Thyroid gland (tissue), 4 donors: ENCODE measurements at places on chromosomes 3 and 15. TPM values are rescaled to one million over a fixed set of nuclear protein-coding genes. Genes with fewer than 3 reads are reported as not detected.

Gene COL6A5
- not detected for total RNA-seq

Gene FRMD5
- 0.67 TPM for total RNA-seq

DNA sequence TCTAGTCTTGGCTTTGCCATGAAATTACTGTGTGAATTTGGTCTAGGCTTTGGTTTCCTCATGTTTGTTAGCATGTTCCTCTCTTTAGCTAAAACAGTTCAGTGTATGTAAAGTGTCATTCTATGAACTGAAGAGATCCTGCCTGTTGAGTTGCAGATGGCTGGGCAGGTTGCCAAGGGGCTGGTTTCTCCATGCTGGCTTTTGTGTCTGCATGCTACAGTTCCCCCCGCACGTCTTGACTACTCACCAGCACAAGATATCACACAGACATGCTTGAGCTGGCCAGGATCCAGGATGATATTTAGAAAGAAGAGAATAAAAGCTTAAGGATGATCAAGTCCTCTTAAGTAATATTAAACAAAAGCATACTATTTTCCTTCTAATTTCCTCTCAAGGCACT, 90.2 kb downstream of the CERS3 start:
- DNase-seq = peak; percentile 79
- no peaks in the 10 kb centered on the region for H3K27me3 ChIP-seq
- no peaks in the 10 kb centered on the region for H3K4me1 ChIP-seq

- no peak for DNase-seq
- no peak overlapping the region for H3K4me3 ChIP-seq
- no peaks in the 10 kb centered on the region for H3K27me3 ChIP-seq
- H3K36me3 ChIP-seq = no peaks in the 10 kb centered on the region
- no peak overlapping the region for H3K27ac ChIP-seq
Measured at GRCh38 chr15:68080783-68081182, 26.7 kb downstream of the PIAS1 start.

- no peaks in the 10 kb centered on the region for H3K27me3 ChIP-seq
- H3K36me3 ChIP-seq = no peaks in the 10 kb centered on the region
- H3K27ac ChIP-seq = no peak overlapping the region
- H3K4me1 ChIP-seq = peaks cover 25% of the 10 kb centered on the region
Measured at GRCh38 chr15:47411733-47412132, 305.6 kb upstream of the SEMA6D start.

DNA sequence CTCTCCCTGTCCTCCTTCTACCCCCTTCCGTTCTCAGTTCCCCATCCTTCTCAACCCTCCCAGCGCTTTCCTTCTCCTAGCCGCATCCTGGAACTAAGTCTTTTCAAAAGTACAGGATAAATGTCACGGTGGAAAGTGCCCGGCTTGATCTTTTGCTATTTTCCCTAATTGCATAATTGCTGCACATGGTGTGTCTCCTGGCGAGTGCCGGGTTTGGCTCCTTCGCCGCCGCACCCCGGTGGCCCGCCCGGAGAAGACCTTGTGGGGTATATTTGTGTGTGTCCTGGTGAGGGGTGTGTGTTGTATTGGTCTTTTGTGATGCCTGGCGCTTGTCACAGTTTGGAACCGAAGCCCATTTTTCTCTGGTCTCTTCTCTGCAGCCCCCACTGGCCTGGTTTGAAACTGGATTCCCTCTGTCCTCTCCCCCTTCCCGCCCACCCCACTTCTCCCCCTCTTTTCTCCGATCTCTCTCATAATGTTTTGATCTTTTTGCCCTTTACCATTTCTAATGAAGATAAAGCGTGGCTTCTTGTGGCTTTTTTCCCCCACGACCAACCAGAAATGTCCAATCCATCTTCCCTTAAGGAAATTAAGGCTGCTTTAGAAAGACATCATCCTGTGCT, 692 bp downstream of the UBE2E2 start:
- H3K27ac ChIP-seq = peak overlapping the region; percentile 80
- H3K4me1 ChIP-seq = no peaks in the 10 kb centered on the region
- H3K4me3 ChIP-seq = peak overlapping the region; percentile 49
- H3K36me3 ChIP-seq = no peaks in the 10 kb centered on the region
- peak; percentile 22 for DNase-seq
